Muscle of leg (tissue), 16 donors: ENCODE measurements at places on chromosomes 16 and 17. TPM values are rescaled to one million over a fixed set of nuclear protein-coding genes. Genes with fewer than 3 reads are reported as not detected.

TBC1D3K gene
- total RNA-seq: not detected

RFNG gene
- 21.6 TPM for total RNA-seq

PPP1R27 gene
- 43.4 TPM for total RNA-seq

SULT1A1 gene
- 32.3 TPM for total RNA-seq

SCGB1C2 gene
- not detected for total RNA-seq

SLC35G6 gene
- total RNA-seq: not detected

FOXJ1 gene
- 0.09 TPM for total RNA-seq

SOX9 gene
- 2.8 TPM for total RNA-seq

CCL17 gene
- not detected for total RNA-seq

YBX2 gene
- 0.58 TPM for total RNA-seq

ATP2C2 gene
- 0.13 TPM for total RNA-seq

SMIM5 gene
- 10.8 TPM for total RNA-seq

CCDC154 gene
- 2.1 TPM for total RNA-seq

KRT39 gene
- total RNA-seq: 3.8 TPM

RASL10B gene
- total RNA-seq: 1.9 TPM

UTS2R gene
- total RNA-seq: 2.2 TPM

NKD1 gene
- 4.2 TPM for total RNA-seq

TEKT5 gene
- 0.13 TPM for total RNA-seq
